Heart right ventricle (tissue), 16 donors: ENCODE measurements at places on chromosomes 6 and 20.

DNA sequence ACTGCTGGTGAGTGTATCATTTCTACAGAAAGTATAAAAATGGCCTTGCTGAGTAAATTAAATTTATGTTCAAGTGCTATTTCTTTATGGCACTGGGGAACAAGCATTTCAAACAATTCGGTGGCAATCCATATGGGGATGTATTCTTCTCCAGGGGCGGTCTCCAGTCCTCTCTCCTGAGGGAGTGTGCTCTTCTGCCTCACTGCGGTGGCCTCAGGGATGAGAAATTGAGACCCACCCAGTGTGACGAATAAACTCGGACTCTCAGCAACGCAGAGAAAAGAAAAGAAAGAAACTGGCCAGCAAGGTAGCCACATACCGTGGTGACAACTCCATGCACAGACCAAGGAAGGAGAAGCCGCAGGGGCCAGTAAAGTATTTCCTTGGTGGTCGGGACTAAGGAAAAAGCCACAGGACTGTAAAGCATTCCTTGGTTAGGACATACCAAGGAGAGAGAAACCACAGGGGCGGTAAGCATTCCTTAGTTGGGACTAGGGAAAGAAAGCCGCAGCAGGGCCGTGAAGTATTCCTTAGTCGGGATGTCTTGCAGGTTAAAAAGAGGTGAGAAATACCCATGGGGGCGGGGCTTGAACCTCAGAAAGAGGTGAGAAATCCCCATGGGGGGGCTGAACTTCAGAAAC is 13.6 kb upstream of the GOPC start:
- DNase-seq, result no peak

DNA sequence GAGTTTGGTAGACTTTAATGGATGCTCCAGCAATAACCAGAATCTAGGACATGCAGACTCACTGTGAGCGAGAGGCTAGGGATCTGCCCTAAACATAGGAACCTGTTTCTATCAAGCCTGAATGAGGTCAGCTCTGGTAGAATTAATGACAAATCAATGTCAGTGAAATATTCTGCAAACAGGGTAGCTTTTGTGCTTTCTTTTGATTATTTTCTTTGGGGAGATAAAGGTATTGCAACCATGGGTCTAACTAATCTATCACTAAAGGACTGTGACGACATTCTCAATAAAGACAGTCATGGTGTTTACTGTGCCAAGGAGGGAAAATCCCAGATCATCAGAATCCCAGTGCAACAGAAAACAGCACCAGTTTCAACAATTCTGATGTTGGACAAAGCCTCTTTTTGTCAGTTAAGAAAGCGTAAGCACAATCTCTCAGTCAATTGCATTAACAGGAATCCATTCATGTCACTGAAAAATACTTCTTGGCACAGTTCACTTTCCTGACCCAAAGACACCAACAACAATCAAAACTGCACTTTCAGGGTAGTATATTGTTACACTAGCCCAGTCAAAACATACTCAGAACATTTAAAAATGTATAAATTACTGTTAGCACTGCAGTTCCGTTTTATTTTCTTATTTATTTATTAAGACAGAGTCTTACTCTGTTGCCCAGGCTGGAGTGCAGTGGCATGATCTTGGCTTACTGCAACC is 36.8 kb upstream of the SMIM29 start:
- no peak for DNase-seq

- DNase-seq, result no peak
Measured at GRCh38 chr6:37007340-37008043, 2.0 kb downstream of the FGD2 start.

DNA sequence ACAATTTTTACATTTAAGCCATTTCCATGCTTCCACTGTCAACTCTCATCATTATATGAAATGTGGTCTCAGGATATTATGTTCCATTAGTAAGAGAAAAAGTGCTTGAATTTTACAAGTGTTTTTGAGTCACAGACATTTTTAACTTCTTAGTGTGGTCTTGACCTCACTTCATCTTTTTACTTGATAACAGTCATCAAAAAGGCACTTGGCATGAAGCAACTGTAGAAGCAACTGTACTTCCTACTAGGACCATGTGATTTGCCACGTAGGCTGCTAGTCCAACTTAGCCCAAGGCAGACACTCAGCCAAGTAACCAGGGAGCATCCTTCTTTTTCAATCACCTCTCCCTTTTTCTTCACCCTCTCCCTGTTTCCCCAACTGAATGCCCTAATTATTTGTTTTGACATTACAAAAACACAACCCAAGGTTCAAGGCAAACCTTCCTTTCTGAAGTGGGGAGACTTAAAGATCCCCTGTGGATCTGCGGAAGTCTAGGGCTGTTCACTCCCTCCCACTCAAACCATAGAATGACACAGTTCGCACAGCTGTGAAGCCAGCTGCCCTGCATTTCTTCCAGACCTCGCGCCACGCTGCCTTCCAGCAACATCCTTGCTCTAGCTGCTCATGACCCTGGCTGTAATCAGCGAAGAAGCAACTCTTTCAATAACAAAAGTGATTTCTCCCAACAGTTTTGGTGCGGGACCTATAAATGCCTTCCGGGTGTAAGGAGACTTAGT is 45.0 kb downstream of the PHACTR1 start:
- DNase-seq, result no peak

GRCh38 chr20:8246153-8246552 is 114.1 kb downstream of the PLCB1 start:
- no peak for DNase-seq

- DNase-seq, result no peak
Measured at GRCh38 chr6:106146852-106147351, 60.8 kb downstream of the PRDM1 start.

- DNase-seq, result no peak
Measured at GRCh38 chr6:94562846-94563245, 1014.5 kb upstream of the MANEA start.

DNA sequence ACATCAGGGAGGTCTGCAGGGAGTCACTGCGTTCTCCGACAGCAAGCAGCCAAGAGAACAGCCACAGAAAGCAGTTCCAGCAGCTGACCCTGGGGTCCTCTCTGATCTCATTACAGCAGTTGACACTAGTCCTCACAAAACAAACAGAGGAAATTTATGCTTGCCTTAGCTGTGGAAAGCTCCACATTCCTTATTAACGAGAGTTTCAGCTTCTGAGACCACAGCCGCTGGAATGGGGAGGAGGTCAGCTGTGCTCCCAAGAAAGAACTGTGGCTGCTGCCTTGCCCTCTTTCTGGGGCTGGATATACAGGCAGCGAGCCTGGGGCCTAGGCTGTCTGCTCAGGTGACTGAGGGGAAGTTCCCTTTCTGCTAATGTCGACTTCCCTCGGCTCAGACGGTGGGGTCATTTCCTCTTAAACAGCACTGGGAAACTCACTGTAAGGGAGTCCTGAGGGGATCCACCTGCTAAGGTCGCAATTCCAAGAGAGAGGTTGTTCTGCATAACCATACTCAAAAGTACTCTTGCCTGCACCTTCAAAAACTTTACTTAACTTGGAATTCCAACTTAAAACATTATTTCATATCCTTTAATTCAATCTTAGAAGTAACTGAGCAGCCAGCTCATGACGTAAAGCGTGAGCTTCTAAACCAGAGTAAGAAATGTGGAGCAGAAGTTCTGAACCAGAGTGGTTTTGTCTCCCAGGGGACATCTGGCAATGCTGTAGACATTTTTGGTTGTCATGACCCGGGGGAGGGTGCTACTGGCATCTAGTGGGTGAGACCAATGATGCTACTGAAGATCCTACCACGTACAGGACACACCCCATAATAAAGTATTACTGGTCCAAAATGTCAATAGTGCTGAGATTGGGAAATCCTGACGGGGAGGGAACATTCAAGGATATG is 80.3 kb downstream of the BACH2 start:
- no peak for DNase-seq

- DNase-seq, result no peak
Measured at GRCh38 chr20:25014816-25015215, 22.3 kb upstream of the APMAP start.

DNA sequence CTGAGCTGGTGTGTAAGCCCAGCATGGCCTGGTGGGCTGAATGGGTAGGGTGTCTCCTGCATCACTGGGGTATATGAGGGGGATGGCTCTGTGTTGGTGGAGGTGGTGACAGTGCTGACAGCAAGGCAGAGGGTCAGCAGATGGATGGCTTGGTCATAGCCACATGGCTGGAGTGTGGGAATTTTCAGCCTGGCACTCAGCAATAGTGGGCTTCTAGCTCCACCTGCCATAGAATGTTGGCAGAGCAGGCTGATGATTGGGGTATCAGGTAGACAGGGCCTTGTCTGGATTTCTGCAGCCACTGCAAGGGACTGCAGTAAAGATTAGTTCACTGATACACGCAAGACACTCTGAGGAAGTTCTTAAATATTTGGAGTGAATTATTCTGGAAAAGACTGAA is 137.5 kb upstream of the BACH2 start:
- DNase-seq, result no peak

DNA sequence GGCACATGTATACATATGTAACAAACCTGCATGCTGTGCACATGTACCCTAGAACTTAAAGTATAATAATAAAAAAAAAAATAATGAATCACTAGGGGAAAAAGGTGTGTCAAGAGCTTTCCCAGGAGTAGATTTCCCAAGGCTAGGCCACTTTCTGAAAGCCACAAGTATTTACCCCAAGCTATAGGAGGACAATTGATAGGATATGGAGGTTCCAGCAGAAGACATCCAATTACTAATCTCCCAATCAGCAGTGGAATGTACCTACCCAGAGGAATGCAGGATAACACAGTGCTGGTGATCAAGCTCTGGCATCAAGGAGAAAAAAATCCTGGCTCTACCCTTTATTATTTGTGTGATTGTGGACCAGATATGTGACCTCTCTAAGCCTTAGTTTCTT is 562.7 kb downstream of the RFPL4B start:
- no peak for DNase-seq

- no peak for DNase-seq
Measured at GRCh38 chr20:10648651-10649050, 25.1 kb downstream of the JAG1 start.

DNA sequence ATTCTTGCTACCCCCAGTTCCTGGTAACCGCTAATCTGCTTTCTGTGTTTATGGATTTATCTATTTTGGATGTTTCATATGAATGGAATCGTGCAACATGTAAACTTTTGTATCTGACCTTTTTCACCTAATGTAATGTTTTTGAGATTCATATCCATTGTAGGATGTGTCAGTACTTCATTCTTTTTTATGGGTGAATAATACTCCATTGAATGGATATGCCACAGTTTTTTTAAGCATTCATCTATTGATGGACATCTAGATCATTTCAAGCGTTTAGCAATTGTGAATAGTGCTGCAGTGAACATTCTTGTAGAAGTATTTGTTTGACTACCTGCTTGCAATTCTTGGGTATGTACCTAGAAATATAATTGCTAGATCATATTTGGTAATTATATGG is 13.0 kb downstream of the KDM1B start:
- DNase-seq, result no peak

GRCh38 chr20:48142516-48142773 is 357.2 kb upstream of the SULF2 start:
- DNase-seq, result no peak

DNA sequence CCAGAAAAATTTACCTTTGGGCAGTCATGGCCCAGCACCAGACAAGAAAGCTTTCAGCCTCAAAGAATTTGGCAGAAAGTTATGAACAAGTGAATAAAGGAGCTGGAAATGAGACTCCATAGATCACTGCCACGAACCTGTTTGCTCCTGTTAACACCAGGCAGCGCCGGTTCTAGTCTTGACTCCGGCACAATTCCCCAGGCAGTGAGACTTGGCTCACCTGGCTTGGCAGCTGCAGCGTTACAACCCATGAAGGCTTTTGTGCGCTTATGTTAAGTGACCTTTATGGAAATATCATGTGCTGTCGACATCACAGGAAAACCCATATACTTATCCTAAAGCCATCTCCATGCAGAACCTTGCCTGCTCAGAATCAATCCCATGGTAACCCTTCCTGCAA is 22.2 kb upstream of the FOXC1 start:
- DNase-seq, result no peak

GRCh38 chr6:68447112-68447511 is 188.0 kb upstream of the ADGRB3 start:
- no peak for DNase-seq

- no peak for DNase-seq
Measured at GRCh38 chr6:32115623-32116022, 6.5 kb upstream of the TNXB start.

GRCh38 chr6:121666814-121667213 is 231.4 kb downstream of the GJA1 start:
- DNase-seq, result no peak

DNA sequence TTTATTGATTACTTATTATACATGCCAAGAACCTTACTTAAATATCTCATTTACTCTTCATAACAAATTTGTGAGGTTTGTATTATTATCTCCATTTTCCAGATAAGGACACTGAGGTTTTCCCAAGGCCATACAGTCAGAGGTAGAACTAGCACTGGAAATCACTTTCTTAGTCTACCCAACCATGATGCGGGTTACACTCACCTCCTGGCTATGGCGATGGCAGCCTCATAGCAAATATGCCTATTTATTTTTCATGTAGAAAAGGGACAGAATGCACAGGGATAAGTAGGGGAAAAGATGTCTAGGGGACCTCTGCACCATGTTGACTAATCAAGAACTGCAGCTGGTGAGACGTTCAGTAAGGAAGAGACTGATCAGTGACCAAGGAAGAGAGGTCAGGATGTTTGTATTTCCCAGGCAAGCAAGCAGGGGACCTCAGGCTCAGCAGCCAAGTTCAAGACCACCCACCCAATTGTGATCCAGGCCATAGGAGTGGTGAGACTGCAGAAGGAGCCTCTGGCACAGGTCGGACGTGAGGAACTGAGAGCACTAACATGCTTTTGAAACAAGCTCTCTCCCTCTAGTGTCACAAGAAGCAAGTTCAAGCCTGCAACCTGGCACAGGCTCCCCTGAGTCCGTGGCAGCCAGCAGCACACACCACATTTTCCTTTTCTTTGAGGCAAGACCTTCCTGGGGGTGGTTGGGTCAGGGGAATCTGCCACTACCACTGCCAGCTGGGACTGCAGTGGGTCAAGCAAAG is 97.8 kb downstream of the GMPR start:
- DNase-seq, result no peak

- DNase-seq, result no peak
Measured at GRCh38 chr6:53494076-53494475, 50.8 kb downstream of the GCLC start.

GRCh38 chr6:11851387-11851786 is 72.8 kb upstream of the ADTRP start:
- no peak for DNase-seq

GRCh38 chr6:108133594-108134179 is 32.1 kb upstream of the NR2E1 start:
- DNase-seq, result peak; percentile 46

GRCh38 chr20:24978513-24978912 is 14.0 kb downstream of the APMAP start:
- DNase-seq, result no peak

- DNase-seq, result no peak
Measured at GRCh38 chr6:79600812-79601609, 30.1 kb upstream of the SH3BGRL2 start.

- no peak for DNase-seq
Measured at GRCh38 chr20:59850018-59850641, 83.3 kb downstream of the SYCP2 start.
